OCI-M1 (cell line): ENCODE measurements at places on chromosomes 12 and 14.

DNA sequence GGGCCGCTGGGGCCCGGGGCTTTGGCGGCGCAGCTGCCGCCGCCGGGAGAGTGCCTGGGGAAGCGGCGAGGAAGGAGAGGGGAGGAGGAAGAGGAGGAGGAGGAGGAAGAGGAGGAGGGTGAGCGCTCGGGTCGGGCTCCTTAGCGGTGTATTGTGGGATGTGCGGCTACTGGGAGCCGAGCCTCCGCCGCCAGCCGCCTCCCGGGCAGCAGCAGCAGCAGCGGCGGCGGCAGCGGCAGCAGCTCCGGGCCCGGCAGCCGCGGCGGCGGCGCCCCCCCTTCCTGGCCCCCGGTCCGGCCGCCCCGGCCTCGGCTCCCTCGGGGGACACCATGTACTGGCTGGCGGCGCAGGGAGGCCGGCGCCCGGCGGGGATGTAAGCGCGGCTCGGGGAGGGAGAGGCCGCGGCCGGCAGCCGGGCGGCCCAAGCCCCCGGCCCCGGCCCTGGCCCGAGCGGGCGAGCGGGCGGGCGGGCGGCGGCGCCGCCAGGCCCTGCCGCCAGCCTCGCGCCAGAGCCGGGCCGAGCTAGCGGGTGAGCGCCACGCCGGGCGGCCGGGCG, at the start of gene SETD1B:
SETD1B (plus strand) TSS at position 149 of the 556 bp plus-strand sequence. CDS start 729 bp downstream, outside the sequence.
- peak; percentile 85 for DNase-seq

DNA sequence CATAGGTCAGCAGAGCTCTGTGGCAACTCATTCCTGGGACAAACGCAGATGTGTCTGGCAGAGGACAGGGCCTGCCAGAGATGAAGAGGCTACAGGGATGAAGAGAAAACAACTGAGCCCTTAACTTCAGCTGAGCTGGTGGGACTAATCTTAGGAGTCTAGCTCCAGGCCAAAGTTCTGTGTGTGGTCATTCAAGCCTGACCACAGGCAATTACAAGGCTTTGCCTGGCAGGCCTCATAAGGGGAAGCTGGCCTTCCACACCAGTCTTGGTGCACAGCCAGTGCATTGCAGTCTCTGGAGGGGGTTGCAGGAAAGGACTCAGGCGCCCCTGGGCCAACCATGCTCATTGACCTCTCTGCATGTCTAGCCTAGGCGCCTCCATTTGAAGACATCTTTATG, 127.6 kb upstream of the DAAM1 start:
- peak; percentile 35 for DNase-seq

DNA sequence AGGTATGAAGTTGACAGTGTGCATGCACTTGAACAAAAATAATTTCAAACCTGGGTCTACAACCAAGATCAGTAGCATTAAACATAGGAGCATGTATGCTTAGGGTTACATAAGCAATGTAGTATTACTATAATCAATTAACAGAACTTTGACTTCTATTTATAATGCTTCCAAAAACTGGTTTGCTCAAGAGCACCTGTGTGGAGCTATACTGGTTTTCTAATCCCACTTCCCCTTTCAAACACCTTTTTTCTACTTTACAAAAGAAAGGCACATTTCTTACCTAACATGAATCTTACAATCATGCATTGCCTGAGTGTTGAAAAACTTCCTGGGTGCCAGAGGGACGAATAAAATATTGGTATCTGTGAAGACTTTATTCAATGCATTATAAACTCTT, 72.7 kb downstream of the EFCAB11 start:
- DNase-seq: no peak

DNA sequence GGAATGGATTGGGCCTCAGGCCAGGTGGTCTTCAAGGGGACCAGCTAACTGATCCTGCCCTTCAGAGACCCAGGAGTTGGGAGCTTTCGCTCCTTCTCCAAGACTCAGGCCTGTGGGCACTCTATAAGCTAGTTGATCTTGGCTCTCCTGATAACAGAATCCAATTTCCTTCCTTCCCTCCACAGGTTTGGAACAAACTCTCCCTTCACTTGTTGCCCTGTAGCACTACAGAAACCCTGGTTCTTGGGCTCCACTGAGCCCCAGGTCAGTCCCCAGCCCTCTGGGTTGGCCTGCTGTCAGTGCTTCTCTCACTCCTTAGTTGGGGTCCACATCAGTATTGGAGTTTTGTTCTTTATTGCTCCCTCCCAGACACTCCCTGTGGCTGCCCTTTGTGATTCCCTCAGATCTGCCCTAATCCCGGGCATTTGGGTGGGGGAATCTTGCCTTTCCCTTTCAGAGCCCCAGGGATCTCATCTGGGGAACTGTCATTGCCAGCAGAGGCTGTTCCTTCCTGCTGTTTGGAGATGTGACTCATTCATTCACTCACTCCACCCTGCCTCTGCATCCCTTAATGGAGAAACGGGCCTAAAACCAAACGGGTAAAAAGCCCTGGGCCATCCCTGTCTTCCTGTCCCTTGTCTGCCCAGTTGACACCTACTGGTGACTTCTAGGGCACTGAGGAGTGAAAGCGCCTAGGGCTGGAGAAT, 4.4 kb upstream of the GPD1 start:
- no peak for DNase-seq

GRCh38 chr12:111154147-111154834, 214.6 kb downstream of the PHETA1 start:
- DNase-seq: no peak

GRCh38 chr12:28034271-28034670, 61.7 kb upstream of the PTHLH start:
- no peak for DNase-seq

GRCh38 chr12:132672678-132673077, 14.5 kb downstream of the POLE start:
- DNase-seq: no peak

GRCh38 chr12:132028111-132028510, 78.4 kb downstream of the EP400 start:
- no peak for DNase-seq

GRCh38 chr12:104232609-104233280, 17.2 kb downstream of the TXNRD1 start:
- DNase-seq: no peak

- DNase-seq: no peak
These were observed 24.3 kb downstream of the CEP170B start for GRCh38 chr14:104889375-104889757.

- peak; percentile 60 for DNase-seq
These were observed 2.7 kb downstream of the CMTM5 start for GRCh38 chr14:23379366-23380196.

- DNase-seq: peak; percentile 42
These were observed 117.4 kb downstream of the DAD1 start for GRCh38 chr14:22471545-22472121.

DNA sequence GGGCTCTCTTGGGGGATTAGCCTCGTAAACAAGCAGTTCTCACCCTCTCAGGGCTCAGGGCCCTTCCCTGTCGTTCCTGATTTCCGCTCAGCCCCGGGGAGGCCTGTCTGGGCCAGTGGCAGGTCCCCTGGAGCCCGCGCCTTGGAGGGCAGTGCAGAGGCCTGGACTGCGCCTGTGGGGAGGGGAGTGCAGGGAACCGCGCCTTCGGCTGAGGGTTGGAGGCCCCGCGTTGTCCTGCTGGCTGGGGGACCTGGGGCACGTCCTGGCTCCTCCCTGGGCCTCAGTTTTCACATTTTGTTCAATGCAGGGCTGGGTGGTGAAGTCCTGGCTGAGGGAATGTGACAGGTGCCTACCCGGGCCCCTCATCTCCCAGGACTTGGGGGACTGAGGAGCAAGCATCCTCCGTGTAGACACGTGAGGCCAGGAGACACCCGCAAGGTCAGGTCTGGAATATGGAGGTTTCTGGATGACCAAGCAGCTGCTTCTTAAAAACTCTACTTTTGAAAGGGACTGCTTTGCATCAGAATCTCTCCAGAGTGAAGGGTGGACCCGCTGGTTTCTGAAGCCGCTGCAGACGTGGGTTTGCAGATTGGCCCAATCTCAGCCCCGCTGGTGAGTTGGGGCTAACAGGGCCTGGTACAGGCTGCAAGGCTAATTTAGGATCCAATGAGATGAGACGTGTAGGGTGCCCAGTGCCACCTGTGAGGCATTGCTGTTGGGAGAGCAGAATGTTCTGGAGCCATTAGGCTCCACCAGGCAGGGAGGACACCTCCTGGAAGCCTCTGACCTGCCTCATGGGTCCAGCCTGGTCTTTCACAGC, 80.2 kb downstream of the KIF26A start:
- DNase-seq: no peak

DNA sequence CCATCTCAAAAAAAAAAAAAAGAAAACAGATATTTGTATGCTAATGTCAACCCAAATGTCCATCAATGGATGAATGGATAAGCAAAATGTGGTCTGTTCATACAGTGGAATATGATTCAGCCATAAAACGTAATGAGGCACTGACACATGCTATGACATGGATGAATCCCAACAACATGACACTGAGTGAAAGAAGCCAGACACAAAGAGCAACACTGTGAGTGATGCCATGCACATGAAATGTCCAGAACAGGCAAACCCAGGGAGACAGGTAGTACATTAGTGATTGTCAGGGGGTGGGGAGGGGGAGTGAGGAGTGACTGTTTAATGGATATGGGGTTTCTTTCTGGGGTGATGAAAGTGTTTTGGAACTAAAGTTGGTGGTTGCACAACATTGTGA, 50.2 kb downstream of the ARL6IP4 start:
- DNase-seq: no peak

GRCh38 chr12:125069616-125070015, 4.4 kb downstream of the AACS start:
- DNase-seq: no peak

DNA sequence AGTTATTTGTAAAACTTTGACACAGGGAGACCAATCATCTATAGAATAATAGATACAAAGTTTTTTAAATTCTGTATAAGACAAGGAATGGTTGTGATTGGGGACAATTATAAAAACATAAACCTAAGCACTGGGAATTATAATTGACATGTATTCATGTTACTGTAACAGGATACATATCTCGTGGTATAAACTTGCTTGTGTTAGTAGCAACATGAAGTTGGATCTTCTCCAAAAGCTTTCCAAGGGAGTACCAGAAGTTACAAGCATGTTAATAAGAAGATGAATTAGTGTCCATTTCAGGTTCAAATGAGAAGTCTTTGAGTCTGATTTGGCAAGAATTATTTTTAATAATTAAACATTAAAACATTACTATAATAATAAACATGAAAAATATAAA, 42.2 kb downstream of the CDKL1 start:
- DNase-seq: no peak

DNA sequence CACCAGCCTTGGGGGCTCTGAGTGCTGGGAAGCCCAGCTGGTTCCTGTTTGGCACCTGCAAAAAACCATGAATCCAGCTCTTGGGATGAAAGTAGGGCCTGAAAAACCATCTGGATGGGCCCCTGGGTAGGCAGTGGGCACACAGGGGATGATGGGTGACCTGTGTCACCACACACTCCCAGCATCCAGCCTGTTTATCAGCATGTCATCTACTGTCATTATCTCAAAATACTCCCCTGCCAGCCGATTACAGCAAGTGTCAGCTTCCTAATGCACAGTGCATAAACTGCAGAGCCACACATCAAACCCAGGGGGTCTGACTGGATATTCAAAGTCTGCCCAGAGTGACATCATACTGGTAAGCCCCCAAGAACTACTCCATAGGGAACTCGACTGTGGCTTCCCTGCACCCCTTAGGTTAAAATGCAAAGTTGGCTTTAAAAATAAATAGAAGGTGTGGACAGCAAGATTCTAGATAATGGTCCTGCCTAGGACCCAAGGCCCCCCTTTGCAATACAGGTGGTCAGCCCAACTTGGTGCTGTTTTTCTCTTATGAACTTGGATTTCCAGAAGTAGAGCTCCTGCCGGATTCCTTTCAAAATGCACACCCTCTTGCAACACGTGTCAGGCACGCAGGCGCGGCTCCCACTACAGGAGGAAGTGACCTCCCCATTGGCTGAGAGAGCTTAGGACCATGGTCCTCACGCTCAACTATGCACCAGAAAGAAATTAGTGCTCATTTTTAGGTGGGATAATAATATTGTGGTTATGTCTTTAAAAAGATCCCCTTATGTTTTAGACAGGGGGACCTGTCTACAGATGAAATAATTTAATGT, 94.1 kb downstream of the GCH1 start:
- DNase-seq: no peak

GRCh38 chr12:59808317-59808910, 212.6 kb downstream of the SLC16A7 start:
- DNase-seq: peak; percentile 40

- DNase-seq: peak; percentile 7
These were observed 367.4 kb downstream of the BTG1 start for GRCh38 chr12:91778091-91778832.

GRCh38 chr12:109541413-109541726, 31.9 kb downstream of the MMAB start:
- DNase-seq: no peak

GRCh38 chr14:49306152-49306751, 279.9 kb downstream of the RPS29 start:
- DNase-seq: peak; percentile 39

DNA sequence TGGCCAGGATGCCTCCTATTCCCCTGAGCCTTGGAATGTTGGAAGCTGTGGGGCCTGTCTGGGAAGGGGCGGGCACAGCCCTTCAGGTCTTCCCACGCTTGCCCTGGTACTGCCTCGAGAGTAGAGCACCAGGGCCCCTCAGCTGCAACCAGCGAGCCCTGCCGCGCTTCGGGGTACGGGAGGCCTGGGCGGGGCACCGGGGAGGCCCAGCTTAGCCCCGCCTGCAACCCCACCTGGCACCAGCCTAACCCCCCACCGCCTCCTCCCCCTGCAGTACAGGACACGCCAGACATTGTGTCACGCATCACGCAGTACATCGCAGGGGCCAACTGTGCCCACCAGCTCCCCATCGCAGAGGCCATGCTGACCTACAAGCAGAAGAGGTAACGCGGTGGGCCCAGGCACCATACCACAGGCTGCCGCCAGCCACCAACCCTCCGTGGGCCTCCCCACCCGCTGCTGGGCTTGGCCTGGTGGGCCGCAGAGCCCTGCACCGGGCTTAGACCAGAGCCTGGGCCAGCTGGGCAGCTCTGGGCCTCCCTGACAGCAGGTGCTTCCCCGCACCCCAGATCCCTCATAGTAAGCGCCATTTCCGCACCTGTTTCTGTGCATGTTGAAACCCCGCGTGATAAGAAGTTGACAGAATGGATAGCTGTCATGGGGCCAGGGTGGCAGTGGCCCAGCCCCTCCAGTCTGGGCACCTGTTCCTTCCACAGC, 13.6 kb upstream of the TEX22 start:
- DNase-seq: no peak

GRCh38 chr12:106750524-106750923, 24.0 kb upstream of the RIC8B start:
- DNase-seq: no peak

DNA sequence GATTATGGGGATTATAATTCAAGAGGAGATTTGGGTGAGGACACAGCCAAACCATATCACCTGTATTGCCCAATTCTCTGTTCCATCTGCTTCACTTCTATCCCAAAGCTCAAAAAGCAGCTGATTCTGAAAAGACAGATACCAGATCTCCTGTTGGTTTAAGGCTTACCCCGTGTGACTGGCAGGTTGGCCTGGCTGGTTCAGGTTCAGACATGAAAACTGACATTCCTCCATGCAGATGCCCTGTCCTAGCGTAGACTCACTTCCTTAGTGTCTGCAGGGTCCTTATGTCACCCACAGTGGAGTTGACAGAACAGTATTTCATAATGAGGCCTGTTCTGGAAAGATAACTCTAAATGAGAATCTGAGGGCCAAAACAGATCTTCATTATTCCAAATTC, 61.1 kb upstream of the FLRT2 start:
- peak; percentile 76 for DNase-seq
